ENCODE measurements at places on chromosomes 16 and 17.
A peak's percentile ranks its signal among the peaks of the same experiment; 100 is the strongest.

DNA sequence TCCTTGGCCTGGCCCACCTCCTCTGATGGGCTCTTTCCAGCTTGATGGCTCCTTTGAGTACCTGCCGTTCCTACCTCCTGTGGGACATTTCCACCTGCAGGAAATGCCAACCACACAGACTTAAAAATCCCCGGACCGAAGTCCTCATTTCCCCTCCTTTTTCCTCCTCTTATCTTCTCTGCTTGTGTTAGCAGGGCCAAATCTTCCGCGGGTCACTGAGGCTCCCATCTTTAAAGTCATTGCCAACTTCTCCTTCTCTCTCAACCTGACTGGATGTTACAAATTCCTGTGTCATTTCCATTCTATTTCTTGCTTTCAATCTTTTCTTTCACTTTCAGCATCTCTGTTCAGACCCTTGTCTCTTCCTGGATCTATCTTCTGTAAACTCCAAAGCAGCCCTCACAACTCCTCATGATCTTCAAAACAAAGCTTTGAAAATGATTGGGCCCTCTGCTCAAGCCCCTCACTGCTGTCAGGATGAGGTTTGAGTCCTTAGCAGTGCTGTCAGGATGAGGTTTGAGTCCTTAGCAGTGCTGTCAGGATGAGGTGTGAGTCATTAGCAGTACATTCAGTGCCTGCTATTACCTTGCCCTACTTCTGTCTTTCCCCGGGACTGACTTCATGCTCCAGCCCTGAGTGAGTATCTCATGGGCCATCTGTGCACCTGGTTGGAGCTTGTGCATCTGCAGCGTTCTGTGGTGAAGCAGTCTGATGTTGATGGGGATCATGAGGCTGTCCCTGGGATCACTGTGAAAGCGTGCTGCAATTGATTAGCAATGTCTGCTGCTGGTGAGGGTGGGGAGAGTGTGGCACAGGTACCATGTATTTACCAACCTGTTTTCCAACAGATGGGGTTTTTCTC lies 100.1 kb downstream of the IRF8 start:
- DNase-seq = no peak

GRCh38 chr16:180101-180675 lies at the start of gene HBQ1:
HBQ1 (plus strand) TSS chr16:180459; CDS start chr16:180487, 28 bp downstream.
- DNase-seq = no peak

DNA sequence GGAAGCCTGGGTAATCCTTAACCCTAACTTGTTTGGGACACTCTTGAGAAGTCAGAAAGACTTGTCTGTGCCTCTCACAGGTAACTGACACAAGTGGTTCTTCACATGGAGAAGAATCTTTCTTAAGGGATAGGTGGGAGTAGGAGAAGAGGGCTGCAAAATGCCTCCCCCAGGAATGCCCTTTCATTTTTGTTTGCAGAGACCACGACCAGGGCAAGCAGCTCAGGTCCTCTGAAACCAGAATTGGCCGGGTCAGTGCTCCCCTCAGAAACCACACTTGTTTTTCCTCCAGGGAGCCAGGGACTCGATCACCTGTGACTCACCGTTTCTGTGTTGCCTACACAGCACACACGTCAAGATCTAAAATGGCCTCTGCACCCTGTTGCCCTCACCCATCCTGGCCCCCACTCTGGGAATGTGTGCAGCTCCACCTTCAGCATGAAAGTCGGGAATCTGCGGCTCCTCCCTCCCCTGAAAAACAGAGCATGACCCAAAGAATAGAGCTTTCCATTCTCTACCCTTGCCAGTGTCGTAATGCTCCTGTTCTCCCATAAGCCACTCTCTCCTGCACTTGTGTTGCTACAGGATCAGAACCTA lies 36.1 kb downstream of the HNF1B start:
- no peak for DNase-seq

GRCh38 chr16:77970371-77970770 lies 52.0 kb upstream of the CLEC3A start:
- no peak for DNase-seq

DNA sequence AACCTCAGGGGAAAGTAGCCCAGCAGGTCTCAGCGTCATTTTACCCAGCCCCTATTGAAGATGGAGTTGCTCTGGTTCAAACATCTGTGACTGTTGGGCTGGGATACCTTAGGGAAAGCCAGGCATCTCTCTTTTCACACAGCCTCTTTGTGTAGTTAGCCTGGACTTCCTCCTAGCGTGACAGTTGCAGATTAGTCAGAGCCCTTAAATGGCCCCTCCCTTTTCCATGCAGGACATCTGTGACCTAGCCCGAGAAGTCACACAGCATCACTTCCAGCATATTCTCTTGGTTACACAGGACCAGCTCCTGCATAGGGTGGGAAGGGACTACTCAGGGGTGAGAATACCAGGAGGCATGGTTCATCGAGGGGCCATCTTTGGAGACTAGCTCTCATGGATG lies 375.0 kb upstream of the RBFOX1 start:
- DNase-seq = no peak

- DNase-seq = peak; percentile 84
Observed at GRCh38 chr16:57648581-57649442, 19.3 kb upstream of the ADGRG3 start.

DNA sequence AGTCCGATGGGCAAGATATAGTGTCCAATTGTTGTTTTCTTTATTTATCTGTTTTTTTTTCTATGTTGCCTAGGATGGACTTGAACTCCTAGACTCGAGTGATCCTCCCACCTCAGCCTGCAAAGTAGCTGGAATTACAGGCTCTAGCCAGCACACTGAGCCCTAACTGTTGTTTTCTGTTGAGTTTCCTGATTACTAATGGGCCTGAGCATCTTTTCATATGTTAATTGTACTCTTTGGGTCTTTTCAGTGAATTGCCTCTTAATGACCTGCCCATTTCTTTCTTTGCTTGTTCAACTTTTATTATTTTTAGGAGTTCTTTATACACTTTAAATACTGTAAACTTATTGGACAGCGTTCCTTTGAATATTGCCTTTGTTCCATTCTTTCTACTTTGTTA lies 213.0 kb downstream of the HS3ST3B1 start:
- no peak for DNase-seq

GRCh38 chr17:66665194-66665593 lies 169.7 kb upstream of the CACNG5 start:
- no peak for DNase-seq

DNA sequence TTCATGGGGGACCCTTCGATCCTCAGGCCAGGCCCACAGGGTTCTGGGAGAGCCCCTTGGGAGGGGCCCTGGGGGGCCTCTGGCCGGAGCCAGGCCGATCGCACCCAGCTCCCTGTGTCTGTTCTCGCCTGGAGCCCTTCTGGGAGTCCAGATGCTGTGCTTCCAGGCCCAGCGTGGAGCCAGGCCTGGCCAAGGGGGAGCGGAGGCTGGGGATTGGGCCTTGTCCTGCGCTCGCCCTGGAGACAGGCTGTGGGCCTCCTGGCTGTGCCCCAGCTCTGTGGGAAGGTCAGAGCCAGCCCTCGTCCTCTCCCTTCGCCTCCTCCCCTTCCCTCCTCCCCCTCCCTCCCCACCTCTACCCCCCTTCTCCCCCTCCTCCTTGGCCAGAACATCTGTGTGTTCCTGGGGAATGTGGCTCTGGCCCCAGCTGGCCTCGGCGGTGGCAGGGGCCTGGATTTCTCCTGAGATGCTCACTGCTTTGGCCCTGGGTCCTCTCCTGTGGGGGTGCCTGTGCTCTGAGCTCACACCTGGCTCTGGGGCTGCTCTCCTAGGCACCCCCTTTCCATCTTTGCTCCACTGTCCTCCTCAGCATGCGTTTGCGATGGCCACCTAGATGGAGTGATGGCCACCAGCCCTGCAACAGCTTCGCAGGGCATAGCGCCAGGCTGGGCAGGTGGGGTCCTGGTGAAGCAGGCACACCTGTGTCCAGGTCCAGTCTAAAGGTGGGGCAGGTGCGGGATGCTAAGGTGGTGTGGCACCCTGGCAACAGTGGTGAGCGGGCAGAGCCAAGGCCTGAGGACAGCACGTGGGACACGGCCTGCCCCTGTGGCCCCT lies 90.6 kb upstream of the CIBAR2 start:
- DNase-seq = peak; percentile 72

- no peak for DNase-seq
Observed at GRCh38 chr17:65070620-65071019, 14.1 kb upstream of the GNA13 start.

All from midbrain (tissue), 1 donor.